Astrocyte (in vitro differentiated cells and primary cell): ENCODE measurements at places on chromosomes 4 and X. TPM values are rescaled to one million over a fixed set of nuclear protein-coding genes. Genes with fewer than 3 reads are reported as not detected.

DNA sequence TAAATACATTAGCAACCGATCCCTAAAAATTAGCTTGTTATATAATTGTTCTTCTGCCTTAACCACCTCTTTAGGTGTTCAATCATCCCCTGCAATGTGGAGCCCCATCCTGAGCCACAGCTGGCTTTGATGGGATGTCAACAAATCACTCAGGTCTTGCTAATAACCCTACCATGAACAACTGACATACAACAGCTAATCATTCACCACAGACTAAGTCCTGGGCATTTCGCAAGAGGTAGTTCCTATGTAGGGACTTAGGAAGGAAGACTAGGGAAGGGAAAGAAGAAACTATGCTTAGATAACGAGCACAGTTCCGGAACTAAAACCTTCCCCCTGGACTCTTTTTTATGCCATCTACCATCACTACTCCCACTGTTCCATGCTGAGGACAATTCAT, 63.6 kb upstream of the PTCHD1 start:
- DNase-seq = no peak

- DNase-seq = no peak
Observed at GRCh38 chr4:48450740-48451139, 32.4 kb upstream of the SLC10A4 start.

The GK2 gene
- total RNA-seq = not detected in 2 replicates

DNA sequence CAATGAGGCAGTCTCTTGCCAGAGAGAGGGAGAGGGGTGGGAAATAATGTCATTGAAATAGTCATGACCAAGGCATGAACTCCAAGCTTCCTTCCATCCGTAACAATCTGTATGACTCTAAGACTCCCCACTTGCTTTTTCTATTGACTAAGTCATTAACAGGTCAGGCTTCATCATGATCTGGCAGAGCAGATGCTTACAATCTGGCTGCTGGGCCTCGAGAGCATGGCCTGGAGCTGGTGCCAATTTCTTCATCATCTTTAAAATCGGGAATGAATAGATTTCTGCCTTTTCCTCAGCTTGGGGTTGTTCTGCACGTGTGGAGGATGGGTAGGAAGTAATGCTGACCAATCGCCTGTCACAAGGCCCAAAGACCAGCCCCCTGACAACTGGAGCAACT, 280.6 kb upstream of the CLNK start:
- no peak for DNase-seq

DNA sequence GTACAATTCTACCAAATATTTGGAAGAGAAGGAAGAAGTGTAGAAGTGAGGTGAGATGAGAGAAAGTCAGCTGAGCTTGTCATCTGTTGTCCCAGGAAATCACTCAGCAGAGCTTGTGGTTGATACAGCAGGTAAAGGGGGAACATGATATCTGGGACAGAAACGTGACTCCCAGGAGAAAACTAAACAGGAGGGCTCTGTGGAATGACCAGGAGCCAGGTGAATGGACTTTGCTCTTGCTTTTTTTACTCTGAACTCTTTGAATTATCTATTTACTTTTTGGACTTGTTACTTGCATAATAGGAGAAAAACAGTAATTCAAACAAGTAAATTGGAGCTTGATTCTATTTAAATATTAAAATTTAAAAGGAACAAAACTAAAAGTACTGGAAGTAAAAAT, 555.6 kb upstream of the FRG1 start:
- DNase-seq = no peak

- DNase-seq = no peak
Observed at GRCh38 chr4:25795091-25795490, 67.7 kb downstream of the SEL1L3 start.

DNA sequence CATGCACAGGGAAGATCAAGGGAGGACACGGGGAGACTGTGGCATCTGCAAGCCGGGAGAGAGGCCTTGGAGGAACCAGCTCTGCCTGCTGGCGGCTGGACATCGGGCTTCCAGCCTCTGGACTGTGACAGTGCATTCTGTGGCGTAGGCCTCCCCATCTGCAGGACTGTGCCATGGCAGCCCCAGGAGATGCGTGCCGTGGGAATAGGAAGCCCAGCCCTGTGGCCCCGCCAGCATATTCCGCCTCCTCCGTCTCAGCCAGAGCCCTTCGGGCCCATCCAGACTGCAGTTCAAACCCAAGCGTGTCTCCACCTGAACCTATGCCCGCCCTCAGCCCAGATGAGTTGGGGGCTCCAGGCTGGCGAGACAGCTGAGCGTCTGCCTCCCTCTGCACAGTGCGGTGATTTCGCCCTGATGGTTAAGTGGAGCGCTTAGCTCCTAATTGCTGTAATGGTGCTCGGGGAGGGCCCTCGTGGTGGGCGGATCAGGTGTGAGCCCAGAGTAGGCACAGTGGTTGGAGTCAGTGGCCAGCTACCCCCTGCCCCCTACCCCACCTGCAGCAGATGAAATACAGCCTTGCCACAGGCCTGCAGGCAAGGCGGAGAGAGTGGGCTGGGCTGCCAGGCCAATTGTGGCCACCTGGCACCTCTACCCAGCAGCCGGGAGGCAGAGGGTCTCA, 133.9 kb downstream of the HMX1 start:
- no peak for DNase-seq
